Hypothalamus (tissue), 51 donors: ENCODE measurements at places on chromosomes 4 and X.

GRCh38 chrX:53088136-53088974 is 5.6 kb upstream of the KANTR start:
- DNase-seq: peak; percentile 46

- no peak for DNase-seq
Measured at GRCh38 chrX:49656533-49656932, 39.3 kb downstream of the PAGE1 start.

DNA sequence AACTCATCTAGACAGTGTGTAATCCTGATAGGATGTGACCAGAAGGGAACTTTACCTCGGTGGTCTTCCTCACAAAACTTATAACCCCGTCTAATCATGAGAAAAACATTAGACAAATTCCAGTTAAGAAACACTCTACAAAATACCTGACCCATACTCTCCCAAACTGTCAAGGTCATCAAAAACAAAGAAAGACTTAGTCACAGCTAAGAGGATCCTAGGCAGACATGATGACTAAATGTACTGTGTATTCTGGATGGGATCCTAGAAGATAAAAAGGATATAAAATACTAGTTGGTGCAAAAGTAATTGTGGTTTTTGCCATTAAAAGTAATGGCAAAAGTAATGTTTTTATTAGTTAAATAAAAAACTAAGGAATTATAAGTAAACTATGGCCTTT is 81.6 kb downstream of the DTHD1 start:
- DNase-seq: no peak

DNA sequence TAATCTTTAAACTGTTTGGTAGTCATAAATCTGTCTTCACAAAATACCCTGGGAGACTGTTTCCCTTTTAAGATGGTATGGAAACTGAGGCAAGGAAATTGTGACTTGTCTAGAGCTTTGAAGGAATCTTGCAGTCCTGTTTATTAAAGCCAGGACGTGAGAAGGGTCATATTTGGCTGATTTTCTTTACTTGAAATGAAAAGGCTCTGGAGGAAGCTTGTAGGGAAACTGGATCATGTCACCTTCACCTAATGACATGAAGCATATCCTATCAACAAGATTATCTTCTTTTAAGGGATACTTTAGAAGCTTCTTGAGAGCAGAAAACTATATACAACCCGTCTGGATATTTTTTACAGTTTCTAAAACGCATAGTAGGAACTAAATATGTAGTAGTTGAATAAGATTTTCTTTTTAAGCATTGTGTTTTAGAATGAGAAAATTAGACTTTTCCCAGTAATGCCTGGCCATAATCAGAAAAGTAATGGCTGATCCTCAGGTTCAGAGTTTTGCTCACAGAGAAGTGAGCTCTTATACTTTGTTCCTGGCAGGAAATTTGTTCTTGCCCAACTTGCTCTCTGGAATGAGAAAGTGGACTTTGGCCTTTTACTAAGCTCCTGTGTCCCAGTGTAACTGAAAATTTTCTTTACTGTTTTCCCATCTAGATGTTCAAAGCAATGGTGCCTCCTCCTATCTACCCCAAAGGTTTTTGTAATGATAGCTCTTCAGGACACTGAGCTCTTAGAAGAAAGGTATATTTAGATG is 136.8 kb upstream of the AFF2 start:
- DNase-seq: no peak

- DNase-seq: no peak
Measured at GRCh38 chr4:16439768-16440167, 213.5 kb upstream of the TAPT1 start.

DNA sequence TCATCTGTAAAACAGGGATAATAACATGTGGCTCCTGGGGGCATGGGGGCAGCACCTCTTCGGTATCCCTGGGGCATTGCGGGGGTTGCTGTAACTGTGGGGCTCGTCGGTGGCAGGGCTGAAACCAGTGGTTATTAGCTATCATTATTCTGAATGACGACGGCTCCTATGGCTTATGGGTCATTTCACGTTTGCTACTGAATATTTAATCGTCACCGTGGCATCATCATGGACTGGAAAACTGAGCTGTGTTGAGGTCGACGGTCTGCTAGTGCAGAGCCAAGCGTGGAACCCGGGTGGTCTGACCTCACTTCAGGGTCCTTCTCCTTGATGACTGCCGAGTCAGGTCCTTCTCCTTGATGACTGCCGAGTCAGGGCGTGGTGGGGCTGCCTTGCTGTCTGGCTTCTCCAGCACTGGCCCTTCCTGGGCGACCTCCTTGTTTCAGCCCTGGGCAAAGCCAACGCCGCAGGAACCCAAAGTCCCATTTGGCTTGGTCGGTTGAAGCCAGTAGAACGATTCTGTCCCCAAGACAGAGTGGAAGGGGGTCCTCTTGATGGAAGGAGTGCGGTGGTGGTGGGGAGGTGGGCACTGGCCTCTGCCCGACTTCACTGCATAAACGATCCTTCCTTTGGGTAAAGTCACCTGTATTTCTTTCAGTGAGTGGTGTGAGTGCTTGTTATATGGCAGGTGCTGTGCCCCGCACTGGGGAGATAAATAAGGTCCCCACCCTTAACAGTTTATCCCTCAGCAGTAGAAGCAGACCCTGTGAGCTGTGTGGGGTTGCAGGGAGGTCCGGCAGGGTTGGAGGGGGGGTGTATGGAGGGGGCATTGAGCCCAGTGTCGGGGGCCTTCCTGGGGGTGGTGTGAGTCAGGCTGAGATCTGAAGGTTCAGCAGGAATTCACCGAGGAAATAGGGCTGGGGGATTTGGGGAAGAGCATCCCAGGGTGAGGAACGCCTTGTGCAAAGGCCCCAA is 40.8 kb downstream of the PSAPL1 start:
- no peak for DNase-seq

DNA sequence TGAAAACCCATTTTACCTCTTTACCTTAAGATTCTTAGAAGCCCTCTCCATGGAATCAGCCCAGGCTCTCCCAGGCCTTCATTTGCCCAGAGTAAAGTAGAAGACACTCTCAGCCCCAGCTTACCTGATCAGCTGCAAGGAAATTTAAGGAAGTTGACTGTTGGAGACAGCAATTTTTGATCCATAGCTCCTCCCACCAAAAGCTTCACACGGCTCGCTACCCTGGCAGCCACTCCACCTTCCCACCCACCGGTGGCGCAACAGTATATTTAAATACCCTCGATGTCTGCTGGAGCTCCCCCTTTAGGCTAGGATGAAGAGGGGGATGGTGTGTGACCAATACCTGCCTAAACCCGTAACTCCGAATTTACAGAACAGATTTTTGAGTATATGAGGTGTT is 75.4 kb downstream of the MBNL3 start:
- no peak for DNase-seq

GRCh38 chr4:46254788-46255187 is 130.9 kb upstream of the GABRG1 start:
- no peak for DNase-seq

DNA sequence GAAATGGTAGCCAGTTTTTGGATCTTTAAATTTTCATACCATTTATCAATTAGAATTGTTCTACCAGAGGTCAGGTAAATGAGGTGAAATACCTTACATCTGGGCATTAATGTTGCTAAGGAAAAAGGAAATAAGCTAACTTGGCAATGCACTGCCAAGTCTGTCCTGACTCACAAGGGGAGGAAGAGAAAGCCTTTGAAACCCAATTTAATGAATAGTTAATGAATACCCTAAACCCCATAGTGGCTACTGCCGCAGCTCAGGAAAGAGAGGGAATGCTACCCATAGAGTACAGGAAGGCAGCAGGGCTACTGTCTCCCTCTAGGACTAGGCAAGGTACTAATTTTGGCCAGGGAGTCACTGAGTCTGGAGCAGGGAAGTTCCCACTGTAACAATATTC is 16.8 kb upstream of the DHX15 start:
- no peak for DNase-seq

DNA sequence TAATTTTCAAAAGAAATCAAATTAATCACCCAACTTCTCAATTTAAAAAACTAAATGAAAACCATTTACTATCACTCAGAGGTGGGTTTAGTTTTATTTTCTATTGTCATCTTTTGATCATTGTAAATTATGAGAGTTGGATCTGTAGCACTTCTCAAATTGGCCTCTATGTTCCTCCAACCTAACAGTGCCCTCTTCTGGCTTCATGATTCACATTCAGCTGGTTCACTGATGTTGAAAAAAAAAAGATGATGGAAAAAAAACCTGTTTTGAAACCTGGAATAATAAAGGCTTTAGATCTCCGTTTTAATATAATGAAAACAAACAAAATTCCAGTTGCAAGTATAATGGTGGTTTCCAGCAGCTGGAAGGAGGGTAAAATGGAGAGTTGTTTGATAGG is 2.4 kb upstream of the NBDY start:
- no peak for DNase-seq

DNA sequence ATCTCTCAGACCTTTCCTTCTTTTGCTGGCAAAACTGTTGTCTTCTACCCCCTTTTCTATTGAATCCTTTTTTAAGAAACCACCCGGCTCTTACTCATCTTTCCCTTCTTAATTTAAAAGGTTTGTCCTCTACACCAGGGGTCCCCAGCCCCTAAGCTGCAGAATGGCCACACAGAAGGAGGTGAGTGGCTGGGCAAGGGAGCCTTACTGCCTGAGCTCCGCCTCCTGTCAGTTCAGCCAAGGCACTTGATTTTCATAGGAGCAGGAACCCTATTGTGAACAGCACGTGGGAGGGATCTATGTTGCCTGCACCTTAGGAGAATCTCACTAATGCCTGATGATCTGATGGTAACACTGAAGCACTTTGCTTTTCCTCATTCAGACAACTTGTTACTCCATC is 726.3 kb upstream of the INTU start:
- no peak for DNase-seq

DNA sequence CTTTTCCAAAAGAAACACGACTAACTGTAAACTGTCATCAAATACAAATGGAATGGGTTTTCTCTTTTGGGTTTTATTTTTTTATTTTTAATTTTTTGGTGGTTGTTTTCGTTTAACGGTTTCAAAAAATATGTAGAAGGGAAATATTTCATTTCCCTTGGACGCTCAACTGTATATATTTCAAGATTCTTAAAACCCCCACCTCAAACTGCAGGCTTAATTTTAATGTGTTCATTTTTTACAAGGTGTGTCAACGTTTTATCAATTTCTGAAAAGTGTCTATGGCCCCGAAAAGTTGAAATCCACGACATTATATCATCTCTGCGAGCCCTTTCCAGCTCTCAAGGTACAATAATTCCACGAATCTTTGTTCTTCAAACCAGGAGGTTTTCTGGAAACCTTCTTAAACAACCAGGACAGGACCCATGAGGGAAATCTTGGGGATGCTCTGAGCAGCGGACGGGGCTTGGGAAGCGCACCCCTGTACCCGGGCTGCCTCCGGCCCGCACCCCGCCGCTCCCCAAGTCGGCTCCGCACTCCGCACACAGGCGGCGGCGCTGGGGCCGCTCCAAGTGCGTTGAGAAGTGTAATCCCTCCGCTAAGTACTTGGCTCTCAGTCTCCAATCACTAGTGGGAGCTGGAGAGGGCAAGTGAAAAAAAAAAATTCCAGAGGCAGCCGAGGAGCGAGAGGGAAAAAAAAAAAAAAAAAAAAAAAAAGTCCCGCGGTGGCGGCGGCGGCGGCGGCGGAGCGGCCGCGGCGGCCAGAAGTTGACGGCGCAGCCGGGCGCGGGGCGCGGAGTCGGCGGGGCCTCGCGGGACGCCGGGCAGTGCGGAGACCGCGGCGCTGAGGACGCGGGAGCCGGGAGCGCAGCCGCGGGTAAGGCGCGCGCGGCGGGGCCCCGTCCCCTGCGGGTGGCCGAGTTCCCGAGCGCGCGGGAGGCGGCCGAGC is at the start of gene BMPR1B:
TSS of gene BMPR1B (plus strand) at position 764 of the 949 bp plus-strand sequence. CDS start 346,470 bp downstream, outside the sequence.
- DNase-seq: peak; percentile 29

DNA sequence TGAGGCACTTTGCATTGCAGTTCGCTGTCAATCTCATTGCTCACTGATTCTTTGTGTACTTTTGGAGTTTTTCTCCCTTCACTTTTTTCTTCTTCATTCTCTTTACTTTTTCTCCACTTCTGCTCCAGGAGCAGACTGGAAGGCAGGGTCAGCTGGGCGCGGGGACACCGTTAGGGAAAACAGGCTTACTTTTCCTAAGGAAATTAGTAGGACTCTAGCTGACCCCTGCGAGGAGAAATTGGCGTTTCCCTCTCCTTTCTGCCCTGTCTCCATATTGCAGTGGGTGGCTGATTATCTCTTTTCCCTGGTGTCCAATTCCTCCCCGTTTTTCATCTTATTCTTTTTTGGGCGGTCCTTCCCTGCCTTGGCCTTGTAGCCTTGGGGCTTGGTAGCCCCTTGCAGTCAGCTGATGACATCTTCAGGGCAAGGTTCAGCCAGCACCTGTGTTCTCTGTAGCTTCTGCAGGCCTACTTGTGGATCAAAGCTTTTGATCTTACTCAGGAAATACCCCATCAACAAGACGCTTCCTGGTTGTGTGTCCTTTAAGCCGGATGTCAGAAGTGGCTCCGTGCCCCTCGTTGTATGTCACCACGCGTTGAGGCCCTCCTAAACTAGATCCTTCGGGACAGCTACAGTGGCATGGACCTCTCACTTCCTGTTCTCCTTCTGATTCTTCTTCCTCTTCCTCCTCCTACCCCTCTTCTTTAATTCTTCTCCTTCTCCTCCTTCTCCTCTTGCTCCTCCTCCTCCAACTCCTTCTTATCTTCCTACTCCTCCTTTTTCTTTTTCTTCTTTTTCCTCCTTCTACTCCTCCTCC is 36.1 kb downstream of the NBDY start:
- DNase-seq: no peak

DNA sequence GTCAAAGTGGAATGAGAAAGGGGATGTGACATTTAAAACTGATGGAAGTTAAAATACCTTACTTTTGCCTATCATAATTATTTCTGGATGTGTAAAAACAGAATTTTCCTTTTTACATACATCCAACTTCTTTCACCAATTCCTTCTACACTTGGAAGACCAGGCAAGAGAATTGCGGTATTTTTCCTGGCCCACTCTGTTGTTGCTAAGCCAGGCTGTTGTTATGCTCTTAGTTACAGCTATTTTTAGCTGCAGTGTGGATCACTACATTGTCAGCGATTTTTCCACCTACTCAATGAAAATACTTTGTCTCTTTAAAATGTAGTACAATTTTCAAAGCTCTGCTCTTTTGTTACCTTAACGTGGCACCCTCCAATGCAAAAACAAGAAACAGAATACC is 43.4 kb downstream of the NKX6-1 start:
- no peak for DNase-seq

GRCh38 chrX:642436-643240 is 12.0 kb downstream of the SHOX start:
- no peak for DNase-seq

DNA sequence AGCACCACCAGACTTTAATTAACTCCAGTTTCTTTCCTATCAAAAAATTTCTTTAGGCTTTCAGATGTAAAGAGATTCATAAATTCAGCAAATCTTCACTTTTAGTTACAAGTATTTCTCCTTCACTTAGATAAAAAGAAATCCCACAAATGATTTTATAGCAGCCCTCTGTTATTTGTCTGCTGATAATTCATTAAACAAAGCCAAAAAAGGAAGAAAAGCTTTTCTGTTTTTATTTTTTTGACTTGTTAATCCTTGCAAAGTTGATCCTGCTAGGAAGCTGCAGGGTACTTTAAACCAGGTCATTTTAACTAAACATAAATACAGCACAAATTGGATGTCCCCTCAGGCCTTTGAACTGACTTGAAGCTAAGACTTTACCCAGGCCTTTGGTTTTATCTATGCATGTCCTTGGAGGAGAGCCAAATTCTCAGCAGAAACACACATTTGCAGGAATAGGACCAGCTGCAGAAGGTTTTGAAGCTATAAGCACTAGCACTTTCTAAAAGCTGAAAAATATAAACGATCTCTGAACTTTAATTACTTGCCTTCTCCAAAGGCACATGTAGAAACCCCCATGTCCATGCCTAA is 57.5 kb downstream of the PCDH18 start:
- DNase-seq: no peak

- DNase-seq: no peak
Measured at GRCh38 chr4:107147873-107148272, 111.8 kb upstream of the DKK2 start.

GRCh38 chr4:168691631-168692369 is 194.9 kb downstream of the PALLD start:
- DNase-seq: no peak
